ENCODE measurements at places on chromosomes 6 and 20. TPM values are rescaled to one million over a fixed set of nuclear protein-coding genes. Genes with fewer than 3 reads are reported as not detected.

Gene KHDRBS2
- total RNA-seq = not detected

Gene NT5E
- total RNA-seq = 6.0 TPM

Gene ENPP3
- total RNA-seq = not detected

Gene RSPO3
- total RNA-seq = 0.57 TPM

Gene EPPIN
- not detected for total RNA-seq
